ENCODE measurements at places on chromosomes 13 and 19.

DNA sequence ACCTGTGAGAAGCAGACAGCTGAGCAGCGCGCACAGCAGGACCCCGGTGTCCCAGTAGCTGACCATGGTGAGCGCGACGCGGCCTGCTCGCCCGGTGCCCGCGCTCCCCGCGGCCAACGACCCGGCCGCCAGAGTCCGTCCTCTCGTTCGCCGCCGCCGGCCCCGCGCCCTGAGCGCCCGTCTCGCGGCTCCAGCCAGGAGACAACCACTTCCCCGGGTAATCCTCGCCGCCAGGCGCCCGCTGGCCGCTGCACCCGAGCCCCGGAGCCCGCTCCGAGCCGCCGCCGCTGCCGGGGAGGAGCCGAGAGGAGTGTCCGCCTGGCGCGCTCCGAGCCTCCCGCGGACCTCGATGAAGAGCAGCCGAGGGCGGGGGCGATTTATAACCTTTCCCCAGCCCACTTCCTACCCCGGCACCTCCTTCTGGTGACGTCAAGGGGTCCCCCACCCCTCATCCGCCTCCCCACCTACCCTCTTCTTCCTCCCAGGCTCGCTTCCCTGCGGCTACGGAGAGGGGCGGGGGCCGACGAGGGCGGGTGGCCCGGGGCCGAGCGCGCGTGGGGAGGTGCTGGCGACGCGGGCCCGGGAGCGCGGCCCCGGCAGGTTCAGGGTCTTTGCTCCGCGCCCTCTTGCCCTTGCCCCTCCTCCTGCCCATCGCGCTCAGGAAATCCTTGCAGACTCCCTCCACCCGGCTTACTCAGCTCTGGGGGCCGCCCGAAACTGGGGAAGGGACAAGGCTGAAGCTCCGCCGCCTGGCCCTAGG is at the start of gene FLT1:
TSS of gene FLT1 (minus strand) at position 351 of the 760 bp plus-strand sequence. CDS start at position 66, 285 bp downstream.
- no peak for DNase-seq

- no peak for DNase-seq
These were observed 67.2 kb downstream of the ALOX5AP start for GRCh38 chr13:30802501-30802900.

DNA sequence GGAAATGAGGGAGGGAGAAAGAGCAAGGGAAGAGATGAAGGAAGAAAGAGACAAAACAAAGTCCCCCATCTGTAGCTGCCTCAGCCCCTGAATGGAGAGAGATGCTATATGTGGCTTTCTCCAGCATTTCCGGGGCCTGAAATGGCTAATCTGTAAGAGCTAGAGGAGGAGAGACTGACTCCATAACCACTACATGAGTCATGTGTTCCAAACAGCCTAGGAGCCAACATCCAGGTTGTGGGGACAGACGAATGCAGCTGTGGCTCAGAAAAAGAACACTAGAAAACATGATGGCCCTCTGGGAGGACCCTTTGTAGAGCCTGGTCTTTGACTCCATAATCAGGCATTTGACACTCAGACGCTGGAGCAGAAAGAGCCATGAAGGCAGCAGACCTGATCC is 292.0 kb upstream of the ZNF507 start:
- no peak for DNase-seq

- DNase-seq = no peak
These were observed 81.8 kb upstream of the SIAH3 start for GRCh38 chr13:45933203-45933908.

GRCh38 chr13:22220151-22221135 is 549.6 kb downstream of the FGF9 start:
- no peak for DNase-seq

GRCh38 chr13:108155185-108156106 is 59.9 kb downstream of the LIG4 start:
- peak; percentile 29 for DNase-seq

- DNase-seq = no peak
These were observed 12.8 kb downstream of the ZNF439 start for GRCh38 chr19:11861301-11861700.

DNA sequence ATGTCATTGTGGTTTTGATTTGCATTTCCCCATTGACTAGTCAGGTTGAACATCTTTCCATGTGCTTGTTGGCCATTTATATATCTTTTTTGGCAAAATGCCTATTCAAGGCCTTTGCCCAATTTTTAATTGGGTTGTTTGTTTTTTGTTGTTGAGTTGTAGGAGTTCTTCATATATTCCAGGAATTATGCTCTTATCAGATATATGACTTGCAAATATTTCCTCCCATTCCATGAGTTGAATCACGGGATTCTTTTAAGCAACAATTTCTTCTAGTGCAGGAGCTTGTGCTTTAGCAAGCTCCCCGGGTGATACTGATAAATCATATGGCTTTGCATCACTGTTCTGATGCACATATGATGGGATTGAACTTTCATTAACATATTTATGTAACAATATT is 47.0 kb upstream of the FLT1 start:
- DNase-seq = no peak

DNA sequence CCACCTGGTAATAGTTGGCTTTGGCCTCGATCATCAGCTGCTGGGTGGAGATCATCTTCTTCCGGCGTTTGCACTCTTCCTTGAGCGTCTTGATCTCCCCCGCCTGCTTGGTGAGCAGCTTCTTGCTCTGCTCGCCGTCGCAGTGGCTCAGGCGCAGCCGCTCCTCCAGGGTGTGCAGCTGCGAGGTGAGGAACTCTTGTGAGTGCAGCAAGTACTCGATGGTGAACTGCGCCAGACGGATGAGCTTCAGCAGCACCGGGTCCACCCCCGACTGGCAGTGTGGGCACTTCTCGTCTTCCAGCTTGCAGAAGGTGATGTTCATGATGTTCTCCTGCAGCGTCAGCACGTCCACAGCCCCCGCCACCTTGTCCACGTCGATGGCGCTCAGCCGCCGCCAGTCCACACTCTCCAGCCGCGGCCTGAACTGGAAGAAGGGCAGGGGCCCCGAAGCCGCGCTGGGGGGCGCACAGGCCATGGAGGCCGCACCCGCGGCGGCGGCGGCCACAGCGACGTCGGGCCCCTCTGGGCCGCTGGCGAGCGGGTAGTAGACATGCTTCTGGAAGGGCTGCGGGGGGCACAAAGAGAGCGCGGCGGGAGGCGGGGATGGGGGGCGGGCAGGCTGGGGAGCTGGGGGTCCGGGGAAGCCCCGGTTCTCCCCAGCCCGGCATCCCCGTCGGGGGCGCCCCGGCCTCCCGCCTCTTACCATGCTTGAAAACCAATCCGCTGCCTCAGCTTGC is 3.0 kb downstream of the DZIP1 start:
- DNase-seq = no peak

GRCh38 chr19:36221474-36221873 is 6.6 kb downstream of the ZNF146 start:
- DNase-seq = no peak

DNA sequence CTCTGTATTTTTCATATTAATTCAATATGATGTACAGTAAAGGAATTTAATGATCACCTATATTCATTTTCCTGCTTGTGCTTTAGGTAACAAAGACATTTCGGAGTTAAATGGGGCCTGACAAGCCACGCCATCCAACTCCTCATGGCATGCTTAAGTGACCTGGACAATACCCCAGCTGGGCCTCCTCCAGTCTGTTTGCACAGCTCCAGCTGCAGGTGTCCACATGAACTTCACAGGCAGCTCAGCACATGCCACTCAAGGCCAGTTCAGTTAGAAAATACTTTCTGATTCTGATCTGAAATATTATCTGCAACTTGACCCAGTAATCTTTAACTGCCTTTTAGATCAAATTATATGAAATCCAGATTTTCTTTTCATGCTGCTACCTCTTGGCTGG is 89.6 kb upstream of the SLC15A1 start:
- DNase-seq = no peak

GRCh38 chr19:28425046-28425931 is 787.7 kb downstream of the UQCRFS1 start:
- DNase-seq = no peak

- DNase-seq = no peak
These were observed 216.4 kb downstream of the SLITRK5 start for GRCh38 chr13:87887459-87888123.

DNA sequence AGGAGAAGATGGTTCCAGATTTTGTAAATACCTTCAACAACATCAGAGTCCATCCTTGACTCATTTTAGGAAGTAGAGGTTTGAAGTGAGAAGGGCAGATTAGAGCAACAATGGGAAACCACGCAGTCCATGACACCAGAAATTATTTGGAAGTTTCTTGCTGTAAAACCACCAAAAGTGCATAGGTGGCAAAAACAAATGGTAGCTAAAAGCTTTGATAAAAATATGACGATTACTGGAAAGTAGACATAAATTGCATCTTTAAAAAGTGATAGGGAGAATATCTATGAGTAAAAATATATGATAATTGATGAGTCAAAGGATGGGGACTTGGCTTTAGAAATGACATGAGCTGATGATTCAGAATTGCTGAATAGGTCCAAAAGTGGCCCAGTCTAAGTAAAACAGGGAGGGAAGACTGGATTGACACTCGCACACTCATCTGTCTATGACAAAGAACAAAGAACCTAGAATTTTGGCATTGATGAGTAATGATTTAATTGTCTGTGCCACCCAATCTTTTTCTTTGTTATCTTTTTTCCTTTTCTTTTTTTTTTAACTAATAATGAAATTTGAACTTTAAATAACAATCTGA is 472.2 kb downstream of the MYO16 start:
- no peak for DNase-seq

DNA sequence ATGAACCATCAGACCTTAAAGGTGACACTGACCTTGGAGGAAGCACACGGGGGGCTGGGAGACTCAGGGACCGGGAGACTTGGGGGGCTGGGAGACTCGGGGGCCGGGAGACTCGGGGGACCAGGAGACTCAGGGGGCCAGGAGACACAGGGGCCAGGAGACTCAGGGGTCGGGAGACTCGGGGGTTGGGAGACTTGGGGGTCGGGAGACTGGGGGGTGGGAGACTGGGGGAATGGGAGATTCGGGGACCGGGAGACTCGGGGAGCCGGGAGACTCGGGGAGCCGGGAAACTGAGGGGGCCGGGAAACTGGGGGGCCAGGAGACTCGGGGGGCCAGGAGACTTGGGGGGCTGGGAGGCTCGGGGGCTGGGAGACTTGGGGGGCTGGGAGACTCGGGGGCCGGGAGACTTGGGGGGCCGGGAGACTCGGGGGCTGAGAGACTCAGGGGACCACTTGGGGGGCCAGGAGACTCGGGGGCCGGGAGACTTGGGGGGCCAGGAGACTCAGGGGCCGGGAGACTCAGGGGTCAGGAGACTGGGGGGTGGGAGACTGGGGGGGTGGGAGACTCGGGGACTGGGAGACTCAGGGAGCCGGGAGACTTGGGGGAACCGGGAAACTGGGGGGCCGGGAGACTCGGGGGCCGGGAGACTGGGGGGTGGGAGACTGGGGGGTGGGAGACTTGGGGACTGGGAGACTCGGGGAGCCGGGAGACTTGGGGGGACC is 62.9 kb downstream of the RASA3 start:
- DNase-seq = no peak

GRCh38 chr13:37561031-37561430 is 37.5 kb downstream of the POSTN start:
- no peak for DNase-seq

DNA sequence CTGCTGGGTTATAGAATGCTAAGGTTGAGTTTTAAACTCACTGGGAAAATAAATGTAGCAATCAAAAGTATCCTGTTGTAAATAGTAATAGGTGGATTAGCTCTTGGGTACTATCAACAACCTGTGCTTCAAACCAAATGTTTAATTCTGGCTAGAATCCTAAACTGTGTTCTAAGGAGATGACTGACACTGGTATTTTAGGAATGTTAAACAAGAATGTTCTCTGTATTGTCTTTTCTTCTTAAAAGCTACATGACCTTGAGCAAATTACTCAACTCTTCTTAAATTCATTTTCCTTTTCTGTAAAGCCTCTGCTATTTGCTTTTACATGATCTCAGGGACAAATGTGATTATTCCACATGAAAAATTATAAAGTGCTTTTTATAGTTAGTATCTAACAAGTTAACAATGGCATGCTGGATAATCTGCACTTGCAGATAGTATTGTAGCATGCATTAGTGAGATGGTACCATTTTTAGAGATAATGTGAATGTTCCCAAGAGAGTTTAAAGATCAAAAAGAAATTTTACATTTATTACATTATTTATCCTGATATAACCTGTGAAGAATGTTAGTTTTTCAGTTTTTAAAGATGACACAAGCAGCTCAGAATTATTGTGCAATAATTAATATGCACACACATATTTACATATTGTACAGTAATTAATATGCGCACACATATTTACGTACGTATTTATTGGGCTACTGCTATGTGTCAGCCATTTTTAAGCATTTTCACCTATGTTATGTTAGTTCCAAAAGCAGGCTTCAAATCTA is 13.6 kb upstream of the EPSTI1 start:
- DNase-seq = no peak

- DNase-seq = no peak
These were observed 3.9 kb upstream of the GPR183 start for GRCh38 chr13:99311137-99311536.

- DNase-seq = no peak
These were observed 88.1 kb downstream of the TSHZ3 start for GRCh38 chr19:31261019-31261602.
